Activated CD4-positive, alpha-beta T cell treated with anti-CD3 and anti-CD28 coated beads, Interleukin-2, amount 10 ng/mL, durations not matched to agents 7 days and 5 days (primary cell): ENCODE measurements at places on chromosomes 1 and 21. TPM values are rescaled to one million over a fixed set of nuclear protein-coding genes. Genes with fewer than 3 reads are reported as not detected.

The LDLRAD2 gene
- not detected for total RNA-seq

The WNT2B gene
- total RNA-seq: not detected

DNA sequence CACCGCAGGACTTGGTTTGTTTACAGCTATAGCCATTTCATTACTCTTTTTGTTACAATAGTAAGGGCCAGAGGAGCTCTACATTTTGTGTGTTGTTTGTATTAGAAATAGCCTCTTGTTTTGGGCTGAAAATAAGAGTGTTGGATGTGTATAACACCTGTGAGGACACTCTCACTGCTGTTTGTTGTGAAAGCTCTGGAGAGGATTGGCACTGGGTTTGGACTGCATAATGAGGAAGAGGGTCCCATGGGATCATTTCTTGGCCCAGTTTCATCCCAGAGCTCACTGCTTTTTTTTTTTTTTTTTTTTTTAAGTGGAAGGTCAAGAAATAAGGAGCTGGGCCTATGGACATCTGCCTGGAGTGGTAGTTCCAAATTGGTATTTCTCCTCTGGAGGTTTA, 61.6 kb upstream of the KIAA0040 start:
- H3K27ac ChIP-seq: no peak overlapping the region
- H3K4me1 ChIP-seq: no peaks in the 10 kb centered on the region
- no peaks in the 10 kb centered on the region for H3K36me3 ChIP-seq
- H3K27me3 ChIP-seq: peaks cover 20% of the 10 kb centered on the region
- H3K4me3 ChIP-seq: no peak overlapping the region

DNA sequence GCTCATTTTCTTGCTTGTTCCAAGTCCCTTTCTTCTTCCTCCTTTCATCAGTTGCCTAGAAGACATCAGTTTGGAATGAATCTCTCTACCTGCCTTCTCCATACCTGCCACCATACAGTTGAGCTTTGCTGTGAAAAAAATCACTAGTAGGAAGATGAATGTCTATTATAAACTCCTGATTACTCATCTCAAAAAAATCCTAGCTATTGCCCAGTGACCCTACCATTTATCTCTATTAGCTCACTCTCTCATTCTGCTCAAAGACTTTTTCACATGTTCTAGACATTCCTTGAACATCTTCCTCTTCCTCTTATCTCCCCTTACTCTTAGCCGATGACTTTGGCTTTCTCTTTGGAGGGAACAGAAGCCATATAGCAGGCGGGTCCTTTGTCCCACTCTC, 49.7 kb upstream of the HMGB4 start:
- H3K4me1 ChIP-seq: no peaks in the 10 kb centered on the region
- no peak overlapping the region for H3K27ac ChIP-seq
- no peak for DNase-seq
- no peaks in the 10 kb centered on the region for H3K36me3 ChIP-seq

DNA sequence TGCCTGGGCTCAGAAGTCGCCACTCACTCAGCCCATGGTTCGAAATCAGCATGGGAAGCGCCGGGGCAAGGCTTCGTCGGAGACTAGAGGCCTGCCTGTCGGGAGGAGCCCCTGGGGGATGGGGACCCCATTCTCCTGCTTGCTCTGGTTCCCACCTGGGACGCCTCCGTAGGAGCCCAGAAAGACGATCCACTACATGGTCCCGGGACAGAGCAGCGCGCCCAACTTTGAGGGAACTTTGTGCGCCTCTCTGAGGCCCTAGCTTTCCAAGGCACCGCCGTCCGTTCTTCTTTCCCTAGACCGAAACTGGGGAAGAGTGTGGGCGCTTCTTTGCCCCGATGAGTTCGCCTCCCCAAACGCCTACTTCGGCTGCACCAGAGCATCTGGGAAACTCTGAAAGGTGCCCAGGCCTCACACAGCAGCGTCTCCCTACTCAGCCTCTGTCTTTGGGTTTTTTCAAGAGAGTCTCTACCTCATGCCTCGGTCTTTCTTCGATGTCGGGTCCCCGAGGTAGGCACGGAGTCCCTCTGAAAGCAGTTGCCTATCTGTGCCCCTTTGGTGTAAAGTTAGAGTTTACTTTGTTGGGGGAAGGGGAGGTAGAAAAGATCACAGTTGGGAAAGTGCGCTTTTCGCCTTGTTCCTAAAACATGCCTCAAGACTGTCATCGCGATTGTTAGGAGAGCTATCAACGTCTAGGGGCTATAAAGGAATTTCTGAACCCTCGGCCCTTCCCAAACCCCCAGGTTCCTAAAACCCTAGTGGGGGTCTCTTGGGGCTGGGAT, 14.0 kb downstream of the NR5A2 start:
- H3K36me3 ChIP-seq: peaks cover 2% of the 10 kb centered on the region
- peaks cover 20% of the 10 kb centered on the region for H3K4me1 ChIP-seq
- no peak overlapping the region for H3K27ac ChIP-seq
- peaks cover 79% of the 10 kb centered on the region for H3K27me3 ChIP-seq

- H3K4me1 ChIP-seq: peaks cover 12% of the 10 kb centered on the region
- H3K27me3 ChIP-seq: peaks cover under 1% of the 10 kb centered on the region
- DNase-seq: no peak
- H3K27ac ChIP-seq: no peak overlapping the region
- H3K36me3 ChIP-seq: no peaks in the 10 kb centered on the region
- H3K4me3 ChIP-seq: no peak overlapping the region
Measured at GRCh38 chr1:3673381-3674099, 21.2 kb downstream of the TP73 start.

- peaks cover 22% of the 10 kb centered on the region for H3K36me3 ChIP-seq
- DNase-seq: no peak
- no peak overlapping the region for H3K4me3 ChIP-seq
- no peak overlapping the region for H3K27ac ChIP-seq
- no peaks in the 10 kb centered on the region for H3K27me3 ChIP-seq
- H3K4me1 ChIP-seq: peaks cover 24% of the 10 kb centered on the region
Measured at GRCh38 chr1:147167365-147167764, 4.9 kb downstream of the PRKAB2 start.
